ENCODE measurements at places on chromosomes 5 and 9.

GRCh38 chr5:80078921-80079320 lies 43.8 kb downstream of the THBS4 start:
- DNase-seq: no peak

GRCh38 chr5:91156242-91156641 lies 226.9 kb downstream of the ARRDC3 start:
- no peak for DNase-seq

- no peak for DNase-seq
Measured at GRCh38 chr9:16884952-16885513, 14.6 kb upstream of the BNC2 start.

DNA sequence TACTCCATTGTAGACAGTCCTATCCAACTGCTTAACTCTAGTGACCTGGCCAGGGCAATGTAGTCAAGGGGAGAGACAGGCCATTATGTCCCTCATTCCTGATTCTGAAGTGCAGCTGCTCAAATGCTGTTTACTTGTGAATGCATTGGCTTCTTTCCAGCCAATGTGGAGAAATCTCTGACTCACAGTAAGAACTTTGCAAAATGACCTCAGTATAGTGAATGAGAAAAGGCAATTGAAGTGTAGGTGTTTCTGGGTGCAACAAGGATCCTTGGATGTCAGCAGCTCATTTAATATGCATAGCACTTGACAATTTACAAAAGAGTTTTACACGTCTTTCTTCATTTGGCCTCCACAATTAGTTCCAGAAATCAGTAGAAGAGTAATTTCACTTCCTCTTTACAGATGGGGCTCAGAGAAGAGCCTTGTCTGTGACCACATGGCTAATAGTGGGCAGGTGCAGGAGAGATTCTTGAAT lies 367.2 kb downstream of the OSTF1 start:
- DNase-seq: no peak

GRCh38 chr5:59621477-59621876 lies 272.0 kb downstream of the PDE4D start:
- no peak for DNase-seq

DNA sequence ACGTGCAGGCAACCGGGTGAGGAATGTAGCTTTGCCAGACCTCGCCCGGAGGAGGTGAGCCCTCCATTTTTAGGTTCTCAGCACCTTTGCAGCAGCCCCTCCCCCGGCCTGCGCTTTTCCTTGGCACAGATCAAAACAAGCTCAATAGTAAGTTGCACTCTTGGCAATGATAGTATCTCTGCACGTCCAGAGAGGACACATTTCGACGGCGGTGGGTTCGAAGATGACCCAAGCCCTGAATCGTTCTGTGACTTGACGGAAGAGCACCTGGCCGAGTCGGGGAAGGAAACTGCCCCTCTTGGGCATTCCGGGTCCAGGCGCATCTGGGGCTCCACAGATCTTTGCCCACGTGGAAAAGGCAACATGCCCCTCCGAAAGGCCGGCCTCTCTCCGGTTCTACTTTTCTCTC lies 904 bp downstream of the GDNF start:
- DNase-seq: no peak

DNA sequence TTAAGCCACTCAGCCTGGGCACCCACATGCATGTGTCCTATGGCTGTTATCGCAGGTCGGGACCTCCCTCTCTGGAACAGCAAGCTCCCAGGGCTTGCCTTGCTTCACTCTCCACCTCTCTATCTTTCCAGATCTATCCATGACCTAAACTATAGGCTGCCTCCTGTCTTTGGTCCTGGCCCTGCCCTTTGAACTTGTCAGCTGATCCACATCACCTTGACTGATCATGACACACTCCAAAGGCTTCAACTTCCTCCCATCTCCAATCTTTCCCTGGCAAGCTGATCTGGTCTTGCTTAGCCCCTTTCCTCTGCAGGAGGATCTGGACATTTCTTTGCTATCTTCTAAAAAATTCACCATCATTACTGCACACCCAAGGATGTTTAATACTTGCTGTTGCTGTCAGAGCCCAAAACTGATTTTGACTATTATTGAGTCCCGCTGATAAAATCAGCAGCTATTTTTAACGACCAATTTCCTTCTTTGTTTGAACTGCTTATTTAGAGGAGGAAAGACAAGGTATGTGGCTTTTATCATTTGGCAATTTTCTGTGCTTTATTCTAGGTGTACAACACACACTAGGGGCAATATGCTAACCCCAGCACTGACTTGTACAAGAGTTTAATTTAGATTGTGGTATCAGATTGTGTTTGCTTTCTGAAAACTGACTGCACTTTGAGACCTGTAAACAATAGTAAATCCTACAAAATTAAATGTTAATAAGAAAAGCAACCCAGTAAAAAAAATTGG lies 33.5 kb downstream of the CARTPT start:
- DNase-seq: no peak

DNA sequence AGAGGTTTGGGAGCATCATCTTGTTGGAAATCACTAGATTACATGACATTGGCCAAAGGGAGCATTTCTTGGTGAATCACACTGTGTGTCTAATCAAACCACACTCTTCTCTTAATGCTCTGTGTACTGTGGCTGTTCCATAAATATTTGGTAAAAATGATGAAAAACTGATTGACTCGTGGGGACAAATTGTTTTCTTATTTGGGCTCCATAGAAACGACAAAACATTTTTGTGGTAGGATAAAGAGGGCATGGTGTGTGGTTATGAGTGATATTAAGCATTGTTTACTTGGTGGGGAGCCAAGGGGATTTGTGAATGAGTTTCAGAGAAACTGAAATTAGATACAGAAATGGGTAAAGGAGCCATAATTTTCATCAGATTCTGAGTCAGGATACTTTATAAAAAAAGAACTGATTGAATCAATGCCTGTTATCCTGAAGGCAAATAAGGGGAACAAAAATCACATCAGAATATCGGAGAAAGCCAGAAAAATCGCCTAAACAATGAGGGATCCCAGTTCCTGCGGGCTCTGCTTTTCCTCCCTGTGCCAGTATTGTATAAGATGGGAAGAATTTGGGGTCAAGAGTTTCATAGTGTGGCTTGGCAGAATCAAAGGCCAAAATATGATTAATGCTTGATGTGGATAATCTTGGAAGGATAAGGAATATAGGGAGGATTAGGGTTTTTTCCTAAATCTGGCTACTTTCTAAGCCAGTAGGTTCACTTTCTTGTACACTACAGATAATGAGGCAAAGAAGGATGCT lies 33.3 kb downstream of the FBXL7 start:
- DNase-seq: no peak

GRCh38 chr5:144731786-144732185 lies 561.1 kb downstream of the KCTD16 start:
- no peak for DNase-seq

GRCh38 chr9:109316207-109316640 lies 4.6 kb downstream of the EPB41L4B start:
- no peak for DNase-seq

- DNase-seq: no peak
Measured at GRCh38 chr5:58455066-58455465, 4.8 kb downstream of the PLK2 start.

- DNase-seq: no peak
Measured at GRCh38 chr5:29822521-29822920, 1371.0 kb upstream of the CDH6 start.

DNA sequence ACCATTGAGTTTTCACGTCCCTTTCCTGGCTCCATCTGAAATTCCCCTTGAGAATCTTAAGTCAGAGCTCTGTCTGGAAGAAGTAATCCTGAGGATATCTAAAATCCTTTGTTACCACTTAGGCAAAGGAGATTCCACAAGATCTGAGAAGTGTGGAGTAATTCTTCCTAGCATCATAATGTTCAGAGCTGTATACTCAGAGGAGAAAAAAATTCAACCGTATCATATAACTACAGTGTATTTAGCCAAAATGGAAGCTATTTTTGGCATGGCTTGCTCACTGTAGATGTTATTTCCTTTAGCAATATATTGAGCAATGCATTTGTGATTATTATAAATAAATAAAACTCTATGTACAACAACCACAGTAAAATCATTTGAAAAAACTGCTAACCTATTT lies 1858.4 kb downstream of the EFNA5 start:
- DNase-seq: no peak

DNA sequence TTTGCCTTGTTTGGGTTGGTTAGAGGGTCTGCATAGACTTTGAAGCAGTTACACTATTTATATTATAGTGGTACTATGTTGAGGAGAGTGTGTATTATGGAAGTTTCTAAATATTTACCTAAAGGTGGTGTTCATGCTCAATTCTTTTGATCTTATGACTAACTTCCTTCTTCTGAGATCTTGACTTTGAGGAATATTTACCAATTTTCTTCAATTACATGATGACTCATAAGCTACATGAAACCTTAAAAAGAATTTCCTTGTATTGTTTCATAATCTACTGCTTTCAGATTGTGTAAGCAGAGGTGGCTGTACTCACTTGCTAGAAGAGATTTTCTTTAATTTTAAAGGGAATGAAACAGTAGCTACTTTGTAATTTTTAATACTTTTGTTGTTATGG lies 276.1 kb downstream of the TAF11L14 start:
- no peak for DNase-seq

DNA sequence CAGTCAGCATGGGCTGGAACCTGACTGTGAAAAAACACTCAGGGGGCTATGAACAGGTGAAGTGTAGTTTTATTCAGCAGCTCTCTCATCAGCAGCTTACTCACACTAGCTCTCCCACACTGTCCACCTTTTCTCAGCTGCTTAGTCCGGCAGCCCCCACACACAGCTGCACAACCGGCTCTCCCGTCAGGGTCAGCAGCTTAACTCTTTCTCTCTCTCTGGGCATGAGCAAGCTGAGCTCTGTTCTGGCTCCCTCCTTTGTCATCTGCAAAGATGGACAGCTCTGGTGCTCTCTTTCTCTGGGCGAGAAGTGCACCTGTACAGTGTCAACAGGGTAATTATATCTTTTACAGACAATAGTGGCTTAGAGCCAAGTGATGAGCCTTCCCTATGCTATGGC lies 8.2 kb downstream of the DMAC1 start:
- no peak for DNase-seq

GRCh38 chr5:39284552-39284951 lies 65.2 kb upstream of the FYB1 start:
- no peak for DNase-seq

GRCh38 chr9:70362952-70363351 lies 51.5 kb downstream of the KLF9 start:
- no peak for DNase-seq

DNA sequence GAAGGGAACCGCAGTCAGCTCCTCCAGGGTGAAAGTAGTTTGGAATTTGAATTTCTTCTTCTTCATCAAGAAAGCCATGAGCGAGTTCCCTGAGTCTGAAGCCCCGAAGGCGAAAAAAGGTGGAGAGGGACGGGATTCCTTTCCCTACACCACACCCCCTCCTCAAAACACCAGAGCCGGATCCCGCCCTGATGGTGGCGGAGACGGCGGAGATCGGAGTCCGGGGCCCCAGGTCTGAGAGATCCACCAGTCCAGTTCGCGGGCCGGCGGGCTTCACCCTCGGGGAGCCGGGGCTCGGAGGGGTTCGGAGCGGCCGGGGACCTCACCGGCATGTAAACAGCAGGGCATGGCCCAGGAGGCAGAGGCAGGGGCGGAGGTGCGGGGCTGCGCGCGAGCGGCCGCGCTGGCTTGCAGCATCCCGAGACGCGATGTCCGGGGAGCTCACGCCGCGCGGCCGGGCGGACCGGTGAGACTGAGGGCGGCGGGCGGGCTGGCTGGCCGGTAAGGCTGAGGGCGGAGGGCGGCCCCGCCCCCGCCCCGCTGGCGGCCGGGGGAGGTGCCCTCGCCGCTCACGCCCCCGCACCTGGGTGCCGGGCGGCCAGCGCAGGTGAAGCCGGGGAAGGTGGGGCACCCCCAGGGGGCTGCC lies 606 bp downstream of the EEIG1 start:
- DNase-seq: no peak

- DNase-seq: no peak
Measured at GRCh38 chr5:116299746-116300640, 215.2 kb downstream of the COMMD10 start.

All from forelimb muscle (tissue), 1 donor.